ENCODE measurements at places on chromosomes 7 and 10.

GRCh38 chr7:129341212-129341611, 93.0 kb upstream of the STRIP2 start:
- DNase-seq, result no peak

- DNase-seq, result no peak
These were observed 45.7 kb downstream of the BEND7 start for GRCh38 chr10:13483073-13483472.

GRCh38 chr10:27225011-27225590, 15.5 kb downstream of the ACBD5 start:
- DNase-seq, result no peak

DNA sequence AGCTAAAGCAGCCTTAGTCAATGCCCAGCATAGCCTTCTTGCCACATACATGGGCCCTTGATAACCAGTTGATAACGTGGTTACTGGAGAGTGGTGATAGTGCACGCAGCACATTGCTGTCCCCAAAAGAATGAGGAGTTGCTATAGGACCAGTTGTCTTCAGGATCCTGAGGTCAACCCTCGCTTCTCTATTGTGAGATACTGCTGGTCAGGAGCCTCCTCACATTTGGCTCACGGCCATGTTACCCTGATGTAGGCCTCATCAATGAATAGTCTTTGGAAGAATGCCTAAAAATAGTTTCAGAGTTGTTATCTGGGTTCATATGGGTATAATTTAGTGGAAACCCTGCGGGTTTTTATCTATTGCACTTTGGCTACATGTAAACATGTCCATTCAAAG, 230.7 kb downstream of the VTI1A start:
- no peak for DNase-seq

- DNase-seq, result no peak
These were observed 767 bp upstream of the ADAM8 start for GRCh38 chr10:133277277-133277992.

- DNase-seq, result no peak
These were observed 144.9 kb downstream of the ELAPOR2 start for GRCh38 chr7:86914551-86914950.

DNA sequence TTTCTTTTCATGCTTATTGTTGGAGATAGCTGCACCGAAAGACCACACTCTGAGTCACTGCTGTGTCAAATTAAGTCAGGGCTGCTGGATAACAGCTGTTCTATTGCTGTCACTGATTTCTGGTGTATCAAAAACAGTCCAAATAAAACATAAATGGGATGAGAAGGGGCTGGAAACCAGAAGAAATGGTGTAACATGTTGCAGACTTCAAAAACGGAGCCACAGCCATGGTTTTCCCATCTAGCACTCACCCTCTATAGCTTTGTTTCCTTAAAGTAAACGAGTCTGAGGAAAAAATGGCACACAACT, 103.3 kb upstream of the DIP2C start:
- no peak for DNase-seq

DNA sequence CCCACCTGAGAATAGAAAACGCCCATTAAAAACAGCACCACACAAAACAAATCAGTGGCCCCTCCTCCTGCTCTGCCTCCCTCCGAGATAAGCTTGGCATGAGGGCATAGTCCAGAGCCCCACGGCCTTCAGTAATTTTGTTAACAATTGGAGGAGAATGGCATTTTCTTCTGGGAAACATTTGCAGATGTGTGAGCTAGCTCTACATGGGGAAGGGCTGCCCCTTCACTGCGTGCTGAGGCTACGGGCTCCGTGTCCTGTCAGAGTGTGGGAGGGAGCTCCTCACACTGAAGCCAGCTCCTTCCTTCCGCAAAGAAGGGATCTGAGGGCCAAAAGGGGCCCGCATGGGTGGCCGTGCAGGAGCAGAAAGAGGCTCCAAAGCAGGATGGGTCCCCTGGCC, 15.2 kb downstream of the GRK5 start:
- DNase-seq, result no peak

DNA sequence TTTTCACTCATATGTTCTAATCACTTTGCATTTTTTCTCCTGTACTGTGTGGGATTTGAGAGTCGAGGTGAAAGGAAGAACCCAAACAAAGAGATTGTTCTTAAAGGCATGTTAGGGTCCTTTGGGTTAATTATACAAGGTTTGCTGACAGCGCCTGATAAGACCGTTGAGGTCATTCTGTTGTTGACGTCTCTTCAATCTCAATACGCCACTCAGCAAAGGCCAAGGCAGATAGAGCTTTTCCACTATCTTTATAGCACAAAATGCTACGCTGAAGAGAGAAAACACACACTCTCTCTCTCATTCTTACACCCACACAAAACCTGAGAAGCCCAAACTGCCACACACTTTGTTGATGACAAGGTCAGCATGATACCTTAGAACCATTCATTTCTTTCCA, 228.7 kb downstream of the CNTNAP2 start:
- DNase-seq, result no peak

DNA sequence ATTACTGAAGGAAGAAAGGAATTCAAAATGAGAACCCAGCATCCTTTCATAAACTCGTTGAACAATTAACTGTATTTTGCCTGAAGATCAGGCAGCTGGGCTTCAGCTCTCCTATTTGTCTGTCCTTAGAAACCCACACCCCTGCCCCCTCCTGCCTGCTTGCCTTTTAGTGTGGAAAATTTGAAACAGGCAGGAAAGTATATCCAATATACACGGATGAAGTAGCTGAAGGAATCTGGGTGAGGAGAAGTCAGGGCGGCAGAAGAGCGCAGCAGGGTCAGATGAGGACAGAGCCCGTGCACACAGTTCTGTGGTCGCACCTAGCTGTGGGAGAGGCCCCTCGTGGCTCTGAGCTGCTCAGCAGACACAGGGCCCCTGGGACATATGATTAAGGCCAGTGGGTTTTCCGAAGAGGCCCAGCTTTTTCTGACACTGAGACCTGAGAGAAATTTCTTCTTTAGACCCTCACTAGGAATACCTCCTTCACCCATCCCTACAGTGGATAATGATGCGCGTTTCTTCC, 87.9 kb downstream of the ACTR3B start:
- DNase-seq, result no peak

DNA sequence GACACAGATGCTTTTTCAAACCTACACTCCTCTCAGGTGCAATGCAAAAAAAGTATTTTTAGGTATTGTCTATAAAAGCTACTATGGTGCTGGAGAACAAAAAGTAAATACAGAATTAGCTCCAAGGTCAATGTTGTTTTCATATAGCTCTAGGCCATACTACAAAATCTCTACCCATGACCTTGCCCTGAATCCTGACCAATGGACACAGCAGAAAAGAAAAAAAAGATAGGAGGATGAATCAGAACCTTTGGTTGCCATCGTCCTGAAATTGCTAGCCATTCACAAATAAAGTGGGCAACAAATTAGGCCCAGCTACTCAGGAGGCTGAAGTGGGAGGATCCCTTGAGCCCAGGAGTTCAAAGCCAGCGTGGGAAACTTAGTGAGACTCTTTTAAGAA, 35.2 kb upstream of the RELN start:
- DNase-seq, result no peak

GRCh38 chr7:98238976-98239375, 13.1 kb downstream of the TECPR1 start:
- DNase-seq, result no peak

GRCh38 chr7:117531595-117532244, 51.9 kb downstream of the CFTR start:
- no peak for DNase-seq

DNA sequence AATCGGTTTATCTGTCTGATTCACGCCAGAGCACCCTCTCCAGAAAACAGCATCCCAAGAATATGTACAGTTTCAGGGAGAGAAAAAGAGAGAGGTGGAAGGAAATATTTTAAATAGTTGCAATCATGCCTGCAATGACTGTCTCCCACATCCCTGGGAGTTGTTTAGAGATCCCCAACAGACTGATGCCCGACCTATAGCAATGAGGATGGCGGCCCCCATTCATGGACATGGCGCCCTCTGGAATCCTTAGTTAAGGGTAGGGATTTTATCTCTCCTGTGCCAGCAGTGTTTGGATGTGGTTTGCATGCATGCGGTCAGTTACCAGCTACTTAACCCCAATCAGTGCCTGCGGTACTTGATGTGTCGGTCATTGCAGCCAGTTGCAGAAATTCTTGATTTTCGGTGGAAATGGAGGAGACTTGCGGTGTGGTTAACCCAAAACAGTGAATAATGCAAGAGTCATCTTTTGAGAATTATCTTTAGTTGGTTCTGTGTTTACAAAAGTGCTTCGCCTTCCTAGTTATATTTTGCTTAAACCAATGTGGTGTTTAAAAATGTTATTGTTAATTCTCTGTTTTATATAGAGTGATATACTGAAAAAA, 186.0 kb upstream of the TCF7L2 start:
- no peak for DNase-seq

GRCh38 chr10:80581469-80581835, 43.8 kb downstream of the SH2D4B start:
- no peak for DNase-seq

DNA sequence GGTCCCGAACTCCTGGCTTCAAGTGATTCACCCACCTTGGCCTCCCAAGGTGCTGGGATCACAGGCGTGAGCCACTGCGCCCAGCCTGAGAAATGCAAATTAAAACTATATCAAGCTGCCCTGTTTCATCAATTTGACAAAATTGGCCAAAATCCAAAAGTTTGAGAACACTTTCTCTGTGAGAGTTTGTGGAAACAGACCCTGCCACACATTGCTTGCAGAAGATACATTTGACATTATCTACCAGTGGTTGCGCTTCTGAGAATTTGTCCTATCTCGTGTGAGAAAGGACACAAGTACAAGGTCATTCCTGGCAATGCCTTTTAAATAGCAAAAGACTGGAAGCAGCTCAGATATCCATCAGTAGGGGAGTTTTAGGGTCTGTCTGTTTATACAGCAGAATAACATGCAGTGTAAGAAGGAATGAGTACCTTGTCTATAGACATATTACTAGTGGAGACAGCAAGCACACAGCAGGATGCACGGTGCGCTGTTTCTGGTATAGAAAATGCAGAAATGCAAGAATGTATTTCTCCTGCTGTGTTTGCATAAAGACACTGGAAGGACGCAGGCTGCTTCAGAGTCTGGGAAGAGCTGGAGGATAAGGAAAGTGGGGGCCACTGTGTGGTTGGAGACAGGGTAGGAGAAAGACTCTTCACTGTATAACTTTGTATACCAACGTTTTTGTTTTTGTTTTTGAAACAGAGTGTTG, 4.3 kb downstream of the LHPP start:
- DNase-seq, result no peak

DNA sequence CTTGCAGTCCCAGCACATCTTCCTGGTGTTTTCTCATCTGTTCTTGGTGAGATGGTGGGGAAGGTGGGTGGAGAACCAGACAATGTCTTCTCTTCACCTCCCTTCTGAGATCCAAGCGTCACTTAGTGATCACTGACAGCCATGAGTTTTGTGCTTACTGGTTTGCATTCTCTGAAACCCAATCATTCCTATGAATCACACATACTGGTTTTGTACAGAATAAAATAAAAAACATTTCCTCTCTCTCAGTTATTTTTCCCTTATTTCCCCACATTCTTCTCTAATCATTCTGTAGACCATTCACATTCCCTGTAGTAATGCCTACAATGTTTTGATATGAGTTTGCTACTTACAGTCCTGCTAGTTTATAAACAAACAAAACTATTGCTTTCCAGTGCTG, 143.8 kb upstream of the SLC13A1 start:
- no peak for DNase-seq

DNA sequence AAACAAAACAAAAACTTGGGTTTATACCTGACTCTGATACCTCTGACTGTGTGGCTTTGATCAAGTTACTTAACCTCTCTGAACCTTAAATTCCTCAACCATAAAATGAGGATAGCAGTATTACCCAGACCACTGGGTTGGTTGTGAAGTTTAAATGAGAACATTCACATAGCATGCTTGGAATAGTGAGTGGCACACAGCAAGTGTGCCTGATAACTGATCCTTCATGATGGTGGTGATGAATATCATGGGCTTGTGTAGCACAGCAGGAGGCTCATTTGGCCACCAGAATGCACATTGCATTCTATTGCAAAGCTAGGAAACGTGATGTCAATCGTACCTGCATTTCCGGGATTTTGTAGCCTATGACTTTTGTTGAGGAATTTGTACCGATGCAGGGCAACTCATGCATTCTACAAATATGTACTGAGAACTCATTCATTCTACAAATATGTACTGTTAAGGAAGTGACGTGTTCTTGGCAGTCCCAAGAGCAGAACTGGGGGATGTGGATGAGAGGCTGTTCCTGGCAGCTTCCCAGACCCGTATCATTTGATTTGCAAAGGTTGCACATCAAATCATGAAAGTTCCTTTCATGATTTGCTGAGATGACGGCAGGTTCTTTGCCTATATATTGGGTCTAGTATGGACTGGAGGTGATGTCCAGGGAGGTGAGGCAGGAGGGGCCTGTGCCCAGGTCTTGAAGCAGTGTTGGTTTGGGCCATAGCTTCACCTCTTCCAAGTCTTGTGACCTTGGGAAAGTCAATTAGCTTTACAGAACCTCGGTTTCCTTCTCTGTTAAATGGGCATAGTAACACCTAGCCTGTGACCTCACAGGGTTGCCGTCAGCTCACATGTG, 94.6 kb upstream of the SMNDC1 start:
- DNase-seq, result no peak

GRCh38 chr7:18225067-18225466, 197.4 kb upstream of the PRPS1L1 start:
- no peak for DNase-seq

GRCh38 chr10:43047288-43047970, 29.4 kb upstream of the RET start:
- DNase-seq, result no peak

DNA sequence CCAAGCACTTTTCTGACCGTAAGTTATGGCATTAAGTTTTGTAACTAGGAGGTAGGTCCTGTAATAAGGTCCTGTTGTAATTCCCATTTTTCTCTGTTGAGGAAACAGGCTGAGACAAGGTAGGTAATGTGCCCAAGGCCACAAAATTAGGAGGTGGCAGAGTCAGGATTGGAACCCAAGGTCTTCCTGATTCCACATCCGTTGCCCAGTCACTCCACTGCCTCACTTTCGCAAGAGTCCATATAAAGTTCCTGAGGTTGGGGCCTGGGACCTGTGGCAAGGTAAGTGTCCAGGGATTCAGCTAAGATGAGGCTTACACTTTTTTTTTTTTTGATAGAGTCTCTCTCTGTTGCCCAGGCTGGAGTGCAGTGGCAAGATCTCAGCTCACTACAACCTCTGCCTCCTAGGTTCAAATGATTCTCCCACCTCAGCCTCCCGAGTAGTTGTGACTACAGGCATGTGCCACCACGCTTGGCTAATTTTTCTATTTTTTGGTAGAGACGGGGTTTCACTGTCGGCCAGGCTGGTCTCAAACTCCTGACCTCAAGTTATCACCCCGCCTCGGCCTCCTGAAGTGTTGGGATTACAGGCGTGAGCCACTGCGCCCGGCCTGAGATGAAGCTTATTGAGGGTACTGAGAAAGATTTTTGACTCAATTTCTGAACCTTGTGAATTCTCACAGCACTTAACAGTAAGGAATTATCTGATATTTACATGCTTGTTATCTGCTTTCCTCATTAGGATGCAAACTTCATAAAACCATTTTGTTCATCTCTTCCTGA, 20.3 kb upstream of the GNA12 start:
- DNase-seq, result no peak

- DNase-seq, result no peak
These were observed 703.4 kb upstream of the ANKRD30A start for GRCh38 chr10:36421992-36422391.

- no peak for DNase-seq
These were observed 246.1 kb downstream of the LRRTM3 start for GRCh38 chr10:67171970-67172369.
